Cerebellum (tissue), 4 donors: ENCODE measurements at places on chromosomes 13 and 19. TPM values are rescaled to one million over a fixed set of nuclear protein-coding genes. Genes with fewer than 3 reads are reported as not detected.

GRCh38 chr13:93279982-93280381, 53.4 kb downstream of the GPC6 start:
- DNase-seq = no peak

GRCh38 chr13:21749410-21749809, 78.5 kb downstream of the FGF9 start:
- no peak for DNase-seq

DNA sequence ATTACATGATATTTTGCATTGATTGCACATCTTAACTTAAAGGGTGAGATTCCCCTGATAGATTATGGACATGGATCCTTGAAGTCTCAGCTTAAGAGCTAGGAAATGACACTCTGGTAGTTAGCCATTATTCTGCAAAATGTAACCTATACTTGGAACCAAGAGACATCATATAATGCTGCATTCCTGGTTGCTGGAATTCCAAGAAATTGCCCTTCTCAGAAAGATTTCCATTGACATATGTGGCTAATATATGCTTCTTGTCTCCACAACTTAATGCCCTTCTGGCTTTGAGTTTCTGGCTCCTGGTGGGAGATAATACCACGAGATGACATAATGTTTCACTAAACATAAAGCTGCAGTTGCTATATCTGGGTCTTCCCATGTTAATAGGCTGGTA, 204.4 kb upstream of the TRPC4 start:
- DNase-seq = no peak

GRCh38 chr19:23440207-23440606, 44.9 kb upstream of the ZNF91 start:
- DNase-seq = no peak

C19orf33 gene
- total RNA-seq = not detected

DNA sequence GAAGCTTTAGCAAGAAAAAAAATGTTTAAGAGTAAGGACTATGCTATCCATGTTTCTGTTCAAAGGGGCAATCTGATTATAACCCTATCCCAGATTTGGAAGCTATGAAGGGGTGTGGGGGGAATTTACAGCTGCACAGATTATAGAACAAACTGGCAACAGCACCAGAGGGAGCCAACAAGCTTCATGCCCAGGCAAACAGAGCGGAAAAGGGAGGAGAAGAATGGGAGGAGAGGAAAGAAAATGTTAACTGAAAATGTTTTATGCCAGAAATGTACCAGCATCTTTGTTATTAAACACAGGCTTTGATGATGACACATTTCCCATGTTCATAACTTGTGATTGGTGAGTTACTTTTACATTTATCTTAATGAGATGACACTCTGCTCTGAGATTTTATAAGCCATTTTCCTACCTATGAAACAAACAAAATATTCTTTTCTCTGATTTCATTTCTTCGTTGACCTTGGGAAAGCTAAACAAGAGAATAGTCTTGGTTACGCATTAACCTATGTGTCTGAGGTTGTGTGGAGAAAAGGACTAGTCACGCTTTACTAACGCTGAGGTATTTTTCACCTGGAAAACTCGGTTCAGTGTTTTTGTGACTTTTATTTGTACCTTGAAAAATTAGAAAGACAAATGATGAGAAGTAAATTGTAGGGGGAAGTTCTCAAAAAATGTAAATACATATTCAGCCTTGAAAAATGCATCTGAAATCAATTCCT, 235.8 kb upstream of the MIR17HG start:
- DNase-seq = no peak

- DNase-seq = no peak
These were observed 484.5 kb downstream of the DIAPH3 start for GRCh38 chr13:59679254-59679653.

KANK3 gene
- total RNA-seq = 4.5 TPM

DNA sequence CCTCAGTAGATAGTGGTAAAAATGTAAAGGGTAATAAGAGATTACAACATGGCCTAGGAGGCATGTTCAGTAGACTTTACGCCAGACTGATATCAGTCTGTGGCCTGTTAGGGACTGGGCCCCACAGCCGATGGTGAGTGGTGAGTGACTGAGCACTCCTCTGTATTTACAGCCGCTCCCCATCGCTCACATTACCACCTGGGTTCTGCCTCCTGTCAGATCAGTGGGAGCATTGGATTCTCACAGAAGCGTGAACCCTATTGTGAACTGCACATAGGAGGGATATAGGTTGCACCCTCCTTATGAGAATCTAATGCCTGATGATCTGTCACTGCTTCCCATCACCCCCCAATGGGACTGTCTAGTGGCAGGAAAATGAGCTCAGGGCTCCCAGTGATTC, 17.9 kb downstream of the NLRP11 start:
- DNase-seq = no peak

- no peak for DNase-seq
These were observed 231.4 kb downstream of the OXGR1 start for GRCh38 chr13:96762876-96763275.

DNA sequence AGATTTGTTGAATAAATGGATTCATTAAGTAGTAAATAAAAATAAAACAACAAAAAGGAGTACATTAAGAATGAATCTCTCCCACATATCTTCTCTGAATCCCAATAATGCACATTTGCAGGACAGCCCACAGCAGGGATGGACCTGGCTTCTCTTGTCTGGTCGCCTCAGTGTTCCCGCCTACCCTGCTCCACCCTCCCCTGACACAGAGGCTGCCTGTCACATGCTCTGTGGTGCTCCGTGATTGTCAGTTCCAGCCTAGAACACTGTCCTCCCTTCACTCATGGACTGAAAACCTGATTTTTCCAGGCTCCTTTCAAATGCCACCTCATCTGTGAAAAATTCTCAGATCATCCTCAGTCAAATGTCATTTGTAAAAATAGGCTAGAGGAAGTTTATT, 94.5 kb upstream of the GPR12 start:
- no peak for DNase-seq

BRME1 gene
- total RNA-seq = 8.6 TPM

NOP53 gene
- total RNA-seq = 30.8 TPM

FAM98C gene
- total RNA-seq = 12.8 TPM

PALM3 gene
- total RNA-seq = 2.2 TPM

DNA sequence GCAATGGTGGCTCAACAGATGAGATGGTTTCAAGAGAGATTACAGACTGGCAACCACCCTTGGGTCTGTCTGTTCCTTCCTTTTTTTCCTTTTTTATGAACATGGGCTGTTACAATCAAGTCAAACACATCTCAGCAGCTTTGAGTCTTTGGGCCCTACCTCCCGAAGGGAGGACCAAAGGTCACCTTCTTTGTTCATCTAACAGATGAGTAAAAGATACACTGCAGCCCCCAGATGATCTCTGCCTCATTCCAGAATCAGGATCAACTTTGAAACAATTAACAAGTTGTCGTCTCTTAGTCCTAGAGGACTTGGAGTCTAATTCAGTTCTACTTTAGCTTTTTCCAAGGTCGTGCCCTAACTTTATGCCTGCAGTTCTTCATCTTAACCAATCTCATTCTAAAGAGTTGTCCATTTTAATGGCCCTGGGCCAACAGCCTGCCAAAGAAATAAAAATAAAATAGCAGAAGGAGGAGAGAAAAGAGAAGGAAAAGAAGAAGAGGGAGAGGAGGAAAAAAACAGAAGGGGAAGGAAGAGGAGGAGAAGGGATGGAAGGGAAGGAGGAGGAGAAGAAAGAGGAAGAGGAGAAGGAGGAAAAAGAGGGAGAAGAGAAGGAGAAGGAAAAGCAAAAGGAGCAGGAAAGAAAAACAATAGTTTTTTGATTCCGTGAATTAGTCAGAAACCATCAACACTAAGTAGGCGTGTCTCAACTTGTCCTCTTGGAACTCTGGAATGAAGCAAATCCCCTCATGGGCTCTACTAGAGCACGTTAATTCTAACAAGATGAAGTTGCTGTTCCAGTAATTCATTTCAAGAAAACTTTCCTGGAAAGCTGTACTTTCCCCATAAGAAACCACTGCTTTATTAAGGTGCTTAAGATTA, 281.2 kb downstream of the FOXO1 start:
- no peak for DNase-seq

GRCh38 chr19:10815969-10816644, 19.9 kb downstream of the TMED1 start:
- DNase-seq = no peak

DNA sequence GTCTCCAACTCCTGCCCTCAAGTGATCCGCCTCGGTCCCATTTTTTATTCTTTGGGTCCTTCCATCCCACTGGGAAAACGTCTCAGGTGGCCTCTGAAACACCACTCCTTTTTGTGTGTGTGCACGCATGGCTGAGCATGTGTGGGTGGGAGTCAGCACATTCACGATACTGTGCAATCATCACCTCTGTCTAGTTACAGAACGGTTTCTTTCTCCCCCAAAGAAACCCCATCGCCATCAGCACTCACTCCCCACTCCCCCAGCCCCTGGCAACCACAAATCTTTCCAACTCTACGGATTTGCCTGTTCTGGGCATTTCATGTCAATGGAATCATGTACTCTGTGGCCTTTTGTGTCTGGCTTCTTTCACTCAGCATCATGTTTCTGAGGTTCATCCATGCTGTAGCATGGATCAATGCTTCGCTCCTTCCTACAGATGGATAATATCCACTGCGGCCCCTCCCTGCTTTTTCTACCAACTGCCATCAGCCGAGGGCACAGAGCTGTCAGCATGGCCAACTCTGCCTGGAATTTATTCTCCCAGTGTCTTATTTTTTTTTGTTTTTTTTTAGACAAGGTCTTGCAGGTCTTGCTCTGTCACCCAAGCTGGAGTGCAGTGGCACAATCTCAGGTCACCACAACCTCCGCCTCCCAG, 9.7 kb downstream of the F2RL3 start:
- DNase-seq = no peak

ZNF524 gene
- 3.6 TPM for total RNA-seq

F10 gene
- 0.91 TPM for total RNA-seq

DNA sequence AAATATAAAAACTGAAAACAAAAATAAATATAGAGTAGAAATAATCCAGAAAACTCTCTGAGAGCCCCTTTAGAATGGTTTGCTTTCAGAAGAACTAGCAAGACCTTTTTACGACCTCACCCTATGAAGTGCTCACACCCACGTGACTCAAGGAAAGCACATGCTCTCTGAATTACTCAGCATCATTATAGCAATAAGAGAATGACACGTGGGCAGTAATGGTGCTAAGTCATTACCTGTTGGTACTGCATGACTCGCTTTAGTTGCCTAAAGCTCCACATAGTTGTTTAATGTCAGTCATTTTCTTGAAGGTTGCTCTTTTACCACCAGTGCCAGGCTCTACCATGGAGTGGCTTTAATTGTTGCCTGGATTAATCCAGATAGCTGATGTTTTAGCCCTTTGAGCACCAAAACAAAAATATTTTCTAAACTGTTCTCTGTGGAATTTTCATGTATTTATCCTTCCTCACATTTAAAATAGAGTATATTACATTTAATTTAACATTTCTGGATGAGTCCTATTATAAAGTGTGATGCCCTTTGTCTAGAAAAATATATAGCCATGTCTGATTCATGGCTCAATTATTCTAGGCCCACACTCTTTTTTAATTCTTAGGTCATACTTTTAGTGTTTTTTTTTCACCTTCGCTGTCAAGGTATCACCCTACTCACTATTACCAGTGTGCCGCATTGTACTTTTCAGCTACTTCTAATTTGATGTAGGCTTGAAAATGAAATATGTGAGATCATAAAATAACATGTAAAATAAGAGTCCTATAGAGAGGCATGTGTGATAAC, 56.8 kb downstream of the THSD1 start:
- no peak for DNase-seq

GRCh38 chr13:36431204-36432105, 840 bp upstream of the CCNA1 start:
- no peak for DNase-seq

DNA sequence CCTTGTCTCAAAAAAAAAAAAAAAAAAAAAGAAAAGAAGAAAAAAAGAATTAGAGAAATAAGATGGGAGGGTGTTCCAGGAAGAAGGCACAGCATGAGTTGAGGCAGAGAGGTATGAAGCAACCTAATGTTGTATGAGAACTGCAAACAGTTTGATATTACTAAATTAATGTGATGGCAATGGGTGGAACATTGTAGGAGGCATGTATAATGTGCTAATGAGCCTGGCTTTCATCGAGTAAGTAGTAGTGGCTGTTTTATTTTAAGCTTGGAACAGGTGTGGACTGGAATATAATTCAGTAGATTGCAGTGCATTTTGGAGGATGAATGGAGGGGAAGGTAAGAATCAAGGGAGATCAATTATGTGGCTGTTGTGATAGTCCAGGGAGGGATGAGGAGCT, 156.1 kb downstream of the MTUS2 start:
- no peak for DNase-seq

ZFP14 gene
- 35.7 TPM for total RNA-seq

- DNase-seq = no peak
These were observed 46.0 kb upstream of the ZNF681 start for GRCh38 chr19:23804676-23805075.

SELENOV gene
- total RNA-seq = not detected

DNA sequence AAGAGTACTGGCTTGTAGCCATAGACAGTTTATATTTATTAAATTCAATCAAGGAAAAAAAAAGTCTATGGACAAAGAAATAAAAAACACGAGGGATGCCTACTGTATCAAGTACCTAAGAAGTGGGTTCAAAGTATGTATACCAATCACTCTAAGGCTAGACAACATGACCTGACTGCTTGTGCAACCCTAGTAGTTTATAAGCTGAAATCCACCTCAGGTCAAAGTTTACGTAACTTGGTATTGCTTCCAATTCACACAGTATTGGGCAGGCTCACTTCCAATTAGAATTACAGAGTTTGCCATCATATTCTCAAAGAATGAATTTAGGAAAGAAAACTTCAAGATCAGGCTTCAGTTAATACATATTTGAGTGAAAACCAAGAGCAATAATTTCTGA, 657.8 kb downstream of the DACH1 start:
- no peak for DNase-seq

SIGLEC8 gene
- 0.82 TPM for total RNA-seq

ZIC2 gene
- 79.8 TPM for total RNA-seq
